Anterior cingulate cortex (tissue), 58 donors: ENCODE measurements at places on chromosomes 7 and 10.

- DNase-seq, result no peak
These were observed 380.6 kb downstream of the PHTF2 start for GRCh38 chr7:78179211-78179610.

DNA sequence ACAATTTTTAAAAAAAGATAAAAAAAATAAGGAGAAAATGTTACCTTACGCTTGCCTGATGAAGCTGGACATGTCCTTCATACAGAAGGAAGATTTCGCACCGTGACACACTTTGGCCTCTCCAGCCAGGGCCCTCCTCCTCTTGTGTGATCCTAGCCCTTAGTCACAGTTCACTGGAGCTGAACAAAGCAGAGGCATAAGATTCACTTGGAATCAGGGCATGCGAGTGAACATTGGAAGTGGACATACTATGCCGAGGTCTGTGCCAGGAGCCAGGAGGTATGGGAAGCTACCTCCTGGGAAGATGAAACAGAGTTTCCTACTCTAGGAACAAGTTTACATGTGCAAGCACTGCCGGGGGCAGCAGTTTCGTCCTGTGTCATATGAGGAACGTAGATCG is 91.5 kb downstream of the XPNPEP1 start:
- no peak for DNase-seq

- no peak for DNase-seq
These were observed 5.5 kb upstream of the MGAM start for GRCh38 chr7:141990011-141990725.

DNA sequence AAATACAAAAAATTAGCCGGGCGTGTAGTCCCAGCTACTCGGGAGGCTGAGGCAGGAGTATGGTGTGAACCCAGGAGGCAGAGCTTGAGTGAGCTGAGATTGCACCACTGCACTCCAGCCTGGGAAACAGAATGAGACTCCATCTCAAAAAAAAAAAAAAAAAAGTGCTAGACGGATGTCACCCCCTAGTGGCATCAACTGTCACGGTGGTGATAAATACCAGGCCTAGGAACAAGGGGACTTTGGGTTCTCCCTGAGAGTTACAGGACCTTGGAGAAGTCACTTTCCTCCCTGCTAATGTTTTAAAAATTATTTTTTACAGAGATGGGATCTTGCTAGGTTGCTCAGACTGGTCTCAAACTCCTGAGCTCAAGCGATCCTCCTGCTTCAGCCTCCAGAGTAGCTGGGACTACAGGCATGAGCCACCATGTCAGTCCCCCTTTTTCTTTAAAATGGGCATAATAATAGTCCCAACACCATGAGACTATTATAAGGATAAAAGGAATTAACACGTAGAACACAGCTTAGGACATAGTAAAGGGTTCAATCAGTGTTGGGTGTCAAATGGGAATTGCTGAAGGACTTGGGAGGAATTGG is 2.6 kb upstream of the TMEM130 start:
- no peak for DNase-seq

DNA sequence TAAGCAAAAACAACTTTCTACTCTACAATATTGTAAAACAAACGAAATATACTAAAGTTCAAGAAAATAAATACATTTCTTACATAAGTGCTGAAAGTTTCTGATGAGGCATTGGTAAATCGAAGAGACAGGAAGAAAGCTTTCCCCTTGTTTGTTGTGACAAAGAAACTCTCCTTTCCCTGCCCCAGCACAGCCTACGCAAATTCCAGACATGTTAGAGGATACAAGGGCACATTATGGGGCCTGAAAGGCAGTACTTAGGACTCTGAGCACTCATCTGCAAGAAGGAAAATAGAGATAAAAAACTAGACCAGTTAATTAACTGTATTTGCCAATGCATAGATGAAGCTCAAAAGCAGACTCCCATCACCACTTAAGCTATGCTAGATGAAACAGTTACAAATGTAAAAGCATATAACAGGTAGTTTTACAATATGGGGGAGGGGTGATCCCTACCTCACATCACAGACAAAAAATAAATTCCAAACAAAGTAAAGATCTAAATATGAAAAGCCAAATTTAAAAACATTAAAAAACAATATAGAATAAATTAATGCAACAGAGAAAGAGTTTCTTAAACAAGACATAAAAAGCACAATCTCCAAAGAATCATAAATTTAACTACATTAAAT is 21.8 kb downstream of the ARHGAP19 start:
- no peak for DNase-seq

DNA sequence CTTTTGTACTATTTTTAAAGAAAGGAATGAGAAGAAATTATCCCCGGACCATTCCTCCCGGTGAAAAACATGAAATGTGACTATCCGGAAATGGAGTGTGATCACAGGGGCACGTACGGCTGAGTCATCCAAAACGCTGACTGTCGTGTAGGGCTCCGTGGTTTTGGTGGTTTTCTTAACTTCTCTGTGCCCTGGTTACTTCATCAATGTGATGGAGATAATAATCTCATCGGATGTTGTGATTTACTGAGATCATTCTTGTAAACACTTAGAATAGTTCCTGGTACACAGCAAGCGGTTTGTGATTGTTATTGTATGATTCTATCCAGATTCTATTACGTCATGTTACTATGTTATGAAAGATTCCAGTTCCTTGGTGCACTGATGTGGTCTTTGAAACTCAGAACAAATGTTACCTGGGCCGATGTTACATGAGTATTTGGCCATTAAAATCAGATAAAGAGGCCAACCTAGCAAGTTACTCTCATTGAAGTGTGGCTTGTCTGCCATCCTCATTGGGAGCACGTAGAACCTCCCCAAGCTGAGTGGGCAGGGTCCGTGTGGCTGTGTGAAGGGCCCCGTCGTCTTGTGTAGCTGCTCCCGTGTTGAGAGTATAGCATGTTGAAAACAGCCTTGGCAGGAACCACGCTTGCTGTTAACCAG is 99.5 kb downstream of the CAMK1D start:
- DNase-seq, result no peak

DNA sequence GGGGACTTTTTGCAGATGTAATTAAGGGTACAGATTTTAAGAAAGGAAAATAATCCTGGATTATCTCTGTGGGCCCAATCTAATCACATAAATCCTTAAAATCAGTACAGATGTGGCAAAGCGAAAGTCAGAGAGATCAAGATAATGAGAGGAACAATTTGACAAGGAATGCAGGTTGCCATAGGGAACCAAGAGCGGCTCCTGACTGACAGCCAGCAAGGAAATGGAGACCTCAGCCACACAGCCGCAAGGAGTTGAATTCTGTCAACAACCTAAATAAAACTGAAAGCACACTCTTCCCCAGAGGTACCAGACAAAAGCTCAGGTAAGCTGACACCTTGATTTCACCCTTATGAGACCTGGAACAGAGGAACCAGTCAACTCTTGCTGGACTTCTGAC is 3.4 kb upstream of the PNPLA8 start:
- DNase-seq, result no peak

DNA sequence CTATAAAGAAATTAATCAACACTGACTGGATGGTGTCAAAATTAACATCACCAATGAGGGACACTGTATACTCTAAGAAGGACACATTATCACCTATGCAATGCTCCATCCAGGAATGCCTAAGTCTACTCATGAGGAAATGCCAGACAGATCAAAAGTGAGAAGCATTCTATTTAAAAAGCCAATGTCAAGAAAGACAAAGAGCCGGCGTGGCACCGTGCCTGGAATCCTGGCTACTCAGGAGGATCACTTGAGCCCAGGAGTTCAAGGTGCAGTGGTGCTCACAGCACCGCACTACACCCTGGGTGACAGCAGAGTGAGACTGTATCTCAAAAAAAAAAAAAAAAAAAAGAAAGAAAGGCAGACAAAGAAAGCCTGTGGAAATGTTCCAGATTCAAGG is 45.5 kb upstream of the ANAPC16 start:
- no peak for DNase-seq

GRCh38 chr7:69654849-69655707 is 56.8 kb downstream of the AUTS2 start:
- DNase-seq, result no peak

DNA sequence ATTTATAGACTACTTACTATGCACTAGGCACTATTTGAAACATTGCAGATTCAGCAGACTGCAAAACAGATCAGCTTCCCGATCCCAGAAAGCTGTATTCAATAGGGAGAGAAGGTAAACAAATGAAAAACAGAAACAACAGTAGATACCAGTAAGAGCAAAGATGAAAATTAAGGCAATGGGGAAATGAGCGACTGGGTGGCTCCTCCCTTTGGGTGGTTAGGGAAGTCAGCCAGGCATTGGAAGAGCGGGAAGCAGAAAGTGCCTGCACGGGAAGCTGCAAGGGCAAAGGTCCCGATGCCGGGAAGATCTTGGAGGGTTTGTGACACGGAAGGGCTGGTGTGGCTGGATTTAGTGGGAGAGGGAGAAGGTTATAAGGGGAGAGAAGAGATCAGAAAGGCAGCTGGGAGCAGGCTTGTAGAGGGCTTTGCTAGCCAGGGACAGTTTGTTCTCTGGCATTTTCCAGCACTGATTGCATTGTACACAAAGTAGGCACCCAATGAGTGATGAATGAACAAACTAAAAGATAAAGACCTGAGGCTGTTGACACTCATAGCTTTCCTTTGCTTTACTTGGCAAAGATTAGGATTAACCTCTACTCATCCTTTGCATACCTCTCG is 67.8 kb downstream of the NAMPT start:
- DNase-seq, result no peak

- DNase-seq, result no peak
These were observed 15.7 kb downstream of the AKR1C1 start for GRCh38 chr10:4978870-4979269.

- DNase-seq, result peak; percentile 44
These were observed 65.7 kb downstream of the TSPAN12 start for GRCh38 chr7:120792091-120792860.

GRCh38 chr10:113137941-113138685 is 188.1 kb downstream of the TCF7L2 start:
- DNase-seq, result no peak

GRCh38 chr7:97801108-97801507 is 69.2 kb downstream of the TAC1 start:
- DNase-seq, result no peak

DNA sequence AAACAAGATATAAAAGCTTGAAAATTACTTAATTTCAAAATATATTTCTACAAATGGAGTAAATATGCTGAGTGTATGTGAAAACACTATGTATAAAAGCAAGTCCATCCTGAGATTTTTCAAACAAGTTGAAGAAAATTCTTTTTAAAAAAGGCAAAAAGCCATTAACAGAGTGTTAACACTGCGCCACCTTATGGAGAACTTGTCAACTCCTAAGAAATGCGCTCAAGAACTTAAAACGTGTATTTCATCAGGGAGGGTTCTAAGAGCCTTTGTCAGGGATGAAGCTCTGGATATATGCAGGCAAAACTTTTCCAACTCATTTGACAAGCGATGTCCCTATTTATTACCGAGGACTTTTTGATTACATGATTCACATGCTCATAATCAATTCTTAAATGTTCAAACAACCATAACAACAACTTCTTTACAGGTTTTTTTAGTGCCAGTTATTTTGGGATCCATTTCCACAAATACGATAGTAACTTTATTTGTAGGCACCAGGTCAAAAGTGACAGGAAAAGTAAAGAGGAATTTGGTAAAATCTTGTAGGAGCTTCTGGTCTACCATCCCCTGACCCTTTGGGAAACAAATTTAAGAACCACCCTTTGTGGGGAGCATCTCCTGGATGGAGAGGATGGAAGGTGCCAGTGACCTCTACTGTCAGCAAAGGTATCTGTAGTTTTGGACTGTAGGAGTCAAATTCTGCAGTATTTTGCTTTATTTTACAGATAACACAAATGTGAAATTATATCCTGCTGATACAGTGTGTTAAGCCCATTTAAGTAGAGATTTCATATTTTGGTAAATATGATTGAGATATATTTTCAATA is 23.2 kb downstream of the CALCR start:
- DNase-seq, result no peak

- DNase-seq, result no peak
These were observed 86.4 kb downstream of the NKX6-2 start for GRCh38 chr10:132699411-132700155.

DNA sequence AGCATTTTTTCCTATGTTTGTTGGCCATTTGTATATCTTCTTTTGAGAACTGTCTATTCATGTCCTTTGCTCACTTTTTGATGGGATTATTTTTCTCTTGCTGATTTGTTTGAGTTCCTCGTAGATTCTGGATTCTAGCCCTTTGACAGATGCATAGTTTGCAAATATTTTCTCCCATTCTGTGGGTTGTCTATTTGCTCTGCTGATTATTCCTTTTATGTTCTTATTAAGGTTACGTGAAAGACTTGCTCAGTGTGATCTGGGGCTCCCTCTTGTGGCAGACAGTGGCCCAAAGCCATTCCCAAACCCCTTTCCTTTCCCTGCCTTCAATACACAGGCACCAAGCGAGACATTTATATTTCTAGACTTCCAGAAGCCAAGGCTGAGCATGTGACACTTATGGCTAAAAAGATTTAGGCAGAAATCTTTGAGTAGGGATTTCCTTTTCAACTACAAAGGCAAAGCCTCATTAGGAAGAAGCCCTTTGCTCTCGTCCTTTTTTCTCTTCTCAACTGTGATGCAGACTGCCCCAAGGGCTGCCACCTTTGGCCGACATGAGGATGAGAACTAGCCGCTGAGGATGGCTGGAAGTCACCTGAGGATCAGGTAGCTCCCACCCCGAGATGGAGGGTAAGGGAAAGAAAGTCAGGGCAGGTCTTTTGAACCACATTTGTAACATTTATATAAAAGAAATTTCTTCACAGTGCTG is 23.6 kb downstream of the ST8SIA6 start:
- peak; percentile 31 for DNase-seq

GRCh38 chr10:8193546-8193945 is 139.1 kb downstream of the GATA3 start:
- DNase-seq, result no peak
